Cortex of kidney (tissue), 1 donor: ENCODE measurements at places on chromosomes 4 and X.

DNA sequence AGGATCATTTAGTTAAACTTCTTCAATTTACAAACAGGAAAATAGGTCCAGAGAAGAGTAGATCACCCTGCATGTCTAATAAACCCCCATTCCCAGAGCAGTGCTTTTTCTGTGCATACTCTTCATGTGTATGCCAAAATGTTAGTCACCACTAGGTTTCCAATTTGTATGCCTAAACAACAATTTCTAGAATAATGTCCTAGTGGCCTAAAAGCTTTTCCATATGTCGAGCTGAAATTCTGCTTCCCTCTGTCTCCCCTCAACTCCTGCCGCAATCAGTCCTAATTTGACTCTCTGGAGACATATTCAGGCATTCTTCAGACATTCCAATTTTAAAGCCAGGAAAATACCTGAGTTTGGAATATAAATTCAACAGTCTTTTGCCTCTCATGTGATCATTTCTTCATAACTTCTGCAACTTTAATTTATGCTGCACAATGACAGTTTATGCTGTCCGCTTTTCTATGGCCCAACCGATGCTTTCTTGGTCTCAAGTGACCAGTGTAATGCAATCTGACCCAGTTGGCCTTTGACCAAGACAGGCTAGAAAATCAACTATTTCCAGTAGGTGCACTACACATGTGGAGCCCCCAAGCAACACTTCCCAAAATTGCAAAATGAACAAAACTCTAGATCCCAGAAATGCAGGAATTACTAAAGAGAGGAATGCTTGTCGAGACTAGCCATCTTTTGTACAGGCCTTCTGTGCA, 122.9 kb upstream of the FMR1 start:
- no peak for DNase-seq

DNA sequence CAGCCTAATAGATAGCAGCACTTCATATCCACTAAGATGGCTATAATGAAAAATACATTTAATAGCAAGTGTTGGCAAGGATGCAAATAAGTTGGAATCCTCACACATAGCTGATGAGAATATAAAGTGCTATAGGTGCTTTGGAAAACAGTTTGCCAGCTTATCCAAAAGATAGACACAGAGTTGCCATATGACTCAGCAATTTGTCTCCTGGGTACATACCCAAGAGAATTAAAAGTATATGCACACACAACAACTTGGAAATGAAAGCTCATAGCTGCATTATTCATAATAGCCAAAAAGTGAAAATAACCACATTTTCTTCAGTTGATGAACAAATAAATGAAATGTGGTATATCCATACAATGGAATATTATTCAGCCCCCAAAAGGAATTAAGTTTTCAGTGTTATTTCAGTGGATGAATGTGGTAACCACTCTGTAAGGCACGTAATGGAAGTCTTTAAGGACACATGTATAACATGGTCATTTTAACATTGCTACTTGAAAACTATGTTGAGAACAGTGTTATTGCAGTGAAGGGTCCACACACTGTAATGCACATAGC, 320.9 kb upstream of the ADGRL3 start:
- DNase-seq, result no peak

DNA sequence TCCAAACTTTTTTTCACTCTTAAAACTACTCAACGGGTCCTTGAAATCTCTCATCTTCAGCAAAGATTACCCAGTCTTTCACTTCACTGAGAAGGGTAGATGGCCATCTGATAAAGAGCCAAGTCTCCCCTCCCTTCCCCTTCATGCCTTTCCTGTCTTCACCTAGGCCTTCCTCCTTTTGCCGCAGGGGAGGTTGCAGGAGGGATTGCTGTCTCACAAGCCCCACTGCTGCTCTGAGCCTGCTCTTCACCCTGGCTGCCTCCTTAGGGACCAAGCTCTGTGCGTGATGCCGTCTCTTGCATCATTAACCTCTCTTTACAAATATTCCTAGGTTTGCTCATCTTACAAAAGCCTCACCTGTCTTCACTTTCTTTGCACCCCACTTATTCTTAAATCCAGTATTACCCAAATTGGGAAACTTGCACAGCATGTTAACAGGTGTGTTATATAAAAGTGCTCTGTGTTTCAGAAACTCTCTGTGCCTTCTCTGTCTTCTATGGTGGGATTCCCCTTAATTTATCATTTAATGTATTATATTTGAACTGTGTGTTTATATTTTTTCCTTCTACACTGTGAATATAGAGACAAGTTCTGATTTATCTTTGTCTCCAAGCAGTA, 3.8 kb downstream of the ZFX start:
- no peak for DNase-seq

- no peak for DNase-seq
These were observed 14.7 kb downstream of the TRO start for GRCh38 chrX:54935306-54935705.

GRCh38 chr4:169219440-169219839, 51.3 kb downstream of the SH3RF1 start:
- DNase-seq, result no peak
